NK-92 treated with Interleukin-12 subunit alpha and Interleukin-12 subunit beta, amount 100 ng/mL, for 24 hours (cell line): ENCODE measurements at places on chromosomes 2 and 18.

DNA sequence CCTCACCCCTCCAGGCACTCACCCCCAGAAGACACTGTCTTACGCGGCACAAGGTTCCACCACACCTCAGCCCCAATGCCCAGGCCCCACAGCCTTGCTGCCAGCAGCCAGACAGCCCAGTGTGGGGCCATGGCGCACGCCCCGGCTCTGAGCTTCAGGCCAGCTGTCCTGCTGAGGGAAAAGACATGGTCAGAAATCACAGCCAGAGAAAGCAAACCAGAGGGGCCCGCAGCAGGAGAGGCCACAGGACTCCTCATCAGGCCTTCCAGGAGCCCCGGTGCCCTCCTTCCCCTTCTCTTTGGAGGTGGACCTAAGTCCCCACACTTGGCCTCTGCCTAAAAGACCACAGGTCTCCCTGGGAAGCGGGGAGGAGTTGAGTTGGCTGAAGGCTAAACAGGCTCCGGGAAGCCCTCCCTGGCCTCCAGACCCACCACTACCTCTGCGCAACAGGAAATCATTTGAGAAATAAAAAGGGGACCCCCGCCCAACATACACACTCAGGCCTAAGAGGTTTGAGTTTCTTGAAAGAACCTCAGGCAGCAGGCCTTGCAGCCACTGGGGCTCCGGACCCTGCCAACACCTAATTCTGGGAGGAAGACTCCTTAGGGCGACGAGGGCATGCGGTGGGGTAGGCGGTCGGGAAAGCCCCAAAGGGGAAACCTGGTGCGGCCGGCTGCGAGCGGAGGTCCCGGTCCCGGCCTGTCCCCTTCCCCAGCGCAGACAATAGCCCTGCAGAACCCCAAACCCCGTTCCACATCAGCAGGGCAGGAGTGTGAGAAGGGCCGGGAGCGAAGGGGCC, 1.9 kb downstream of the SEMA4C start:
- DNase-seq, result no peak

DNA sequence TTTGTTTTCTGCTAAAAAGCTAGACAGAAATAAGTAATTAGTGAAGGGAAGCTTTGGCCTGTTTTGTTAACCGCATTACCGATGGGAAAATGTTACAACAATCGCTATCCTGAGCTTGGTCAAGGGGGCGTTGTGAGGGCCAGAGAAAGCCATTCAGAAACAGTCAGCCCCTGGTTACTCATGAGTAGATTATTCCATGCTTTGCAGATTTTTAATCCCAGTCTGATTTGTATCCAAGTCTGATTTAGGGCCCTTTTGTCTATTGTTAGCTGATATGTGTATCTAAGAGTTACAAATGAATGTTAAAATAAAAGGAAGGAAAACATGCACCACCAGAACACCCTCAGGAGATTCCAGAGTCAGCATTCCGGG, 99.1 kb downstream of the PRPF40A start:
- no peak for DNase-seq

- no peak for DNase-seq
These were observed 87.3 kb downstream of the DOCK10 start for GRCh38 chr2:224954980-224955379.

DNA sequence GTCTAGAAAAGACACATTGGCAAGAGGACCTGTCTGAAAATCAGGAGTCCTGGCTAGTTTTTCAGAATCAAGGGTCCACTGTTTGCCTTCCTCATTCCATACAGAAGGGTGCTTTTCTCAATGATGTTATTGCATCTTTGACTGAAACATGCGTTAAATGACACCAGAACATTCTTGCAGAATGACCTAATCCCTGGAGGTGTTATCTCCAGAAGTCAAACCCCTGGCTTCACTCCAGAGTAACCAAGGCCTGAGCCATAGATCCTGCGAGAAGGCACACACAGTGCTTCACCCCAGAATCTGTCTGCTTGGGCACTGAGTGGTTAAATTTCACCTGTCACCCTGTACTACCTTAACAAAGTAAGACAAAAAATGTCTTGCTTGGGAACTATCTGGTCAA, 1055.2 kb upstream of the FANCL start:
- DNase-seq, result no peak

DNA sequence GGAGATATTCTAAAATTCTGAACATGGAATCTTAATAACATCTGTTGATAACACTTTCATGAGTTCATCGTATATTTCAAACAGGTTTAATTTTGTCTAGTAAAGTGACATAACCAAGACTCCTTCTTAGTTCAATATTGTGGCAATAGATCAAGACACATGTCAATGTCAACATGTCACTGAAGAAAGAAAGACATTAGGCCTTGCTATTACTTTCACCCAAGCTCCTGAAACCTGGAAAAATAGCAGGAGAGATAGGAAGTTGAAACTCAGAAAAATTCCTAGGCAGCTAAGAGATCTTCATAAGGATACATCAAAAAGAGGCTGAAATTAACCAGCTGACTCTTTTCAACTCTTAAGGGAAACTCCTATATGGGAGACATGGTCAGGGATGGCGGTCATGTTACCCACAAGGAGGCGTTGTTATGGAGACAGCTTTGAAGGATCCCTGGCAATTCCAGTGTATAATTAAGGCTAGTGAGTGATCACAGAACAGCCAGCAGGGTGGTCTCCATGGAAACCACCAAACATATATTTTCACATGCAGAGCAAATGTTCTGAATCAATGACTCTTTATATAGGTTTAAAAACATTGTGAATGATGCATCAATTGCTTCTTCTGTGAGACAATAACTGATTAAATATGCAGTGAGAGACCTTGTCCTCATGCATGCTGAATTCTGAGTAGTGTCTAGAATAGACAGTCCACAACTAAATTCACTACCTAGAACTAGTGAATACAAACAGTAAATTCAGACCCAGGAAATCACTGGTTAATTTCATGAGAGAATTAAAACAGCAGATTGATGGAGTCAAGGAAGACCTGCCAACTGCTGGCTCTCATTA, 115.3 kb upstream of the RIOK3 start:
- no peak for DNase-seq

DNA sequence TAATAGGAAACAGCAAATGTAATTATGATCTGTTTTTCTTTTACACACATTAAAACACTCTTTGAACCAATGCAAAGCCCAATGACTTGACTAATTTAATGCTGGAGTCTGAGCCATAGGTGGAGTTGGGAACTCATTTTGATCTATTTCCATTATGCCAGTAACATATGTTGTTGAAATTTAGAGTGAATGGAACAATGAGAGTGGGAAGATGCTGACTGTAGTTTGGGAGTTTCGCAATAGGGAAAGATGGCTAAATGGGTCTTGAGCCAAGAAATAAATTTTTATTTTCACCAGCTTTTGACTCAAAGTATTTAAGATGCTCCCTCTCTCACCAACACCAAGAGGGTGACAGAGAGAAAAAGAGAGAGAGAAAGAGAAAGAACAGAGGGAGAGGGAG, 246.7 kb downstream of the DLGAP1 start:
- no peak for DNase-seq

DNA sequence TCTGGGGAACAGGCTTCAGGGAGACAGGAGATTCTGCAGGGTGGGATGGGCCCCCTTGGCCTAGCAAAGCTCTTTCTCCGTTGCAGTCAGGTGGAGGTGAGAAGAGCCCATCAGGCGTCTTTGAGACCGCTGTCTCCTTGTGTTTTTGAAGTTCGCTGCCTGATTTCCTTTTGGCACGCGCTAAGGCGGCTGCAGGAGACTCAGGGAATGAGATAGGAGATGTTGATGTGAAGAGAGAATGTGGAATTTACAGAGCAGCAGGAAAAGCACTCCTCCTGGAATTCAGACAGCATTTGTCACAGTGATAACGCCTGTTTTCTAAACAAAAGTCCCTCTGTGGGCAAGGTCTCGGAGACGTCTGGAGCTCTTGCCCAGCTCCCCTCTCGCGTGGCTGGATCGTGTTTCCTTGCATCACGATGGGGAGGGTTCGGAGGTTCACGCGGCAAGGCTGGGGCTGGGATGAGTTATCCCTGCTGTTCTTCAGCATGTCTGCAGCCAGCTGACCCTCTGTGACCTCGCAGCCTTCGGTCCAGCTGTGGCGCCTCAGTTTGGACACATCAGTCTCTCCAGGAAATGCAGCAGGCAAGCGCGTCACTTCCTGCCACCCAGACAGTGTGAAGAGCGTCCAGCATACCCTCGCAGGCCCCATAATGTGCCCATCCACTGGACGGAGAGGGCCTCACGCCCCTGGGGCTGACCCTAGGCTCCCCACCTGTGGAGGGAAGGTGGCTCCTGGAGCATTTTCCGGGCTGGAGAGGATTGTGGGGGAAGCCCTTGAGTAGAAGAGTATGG, 30.2 kb downstream of the GLI2 start:
- no peak for DNase-seq

GRCh38 chr2:169107645-169108044, 38.3 kb downstream of the DHRS9 start:
- DNase-seq, result peak; percentile 55
